ENCODE measurements at places on chromosomes 12 and 14.

DNA sequence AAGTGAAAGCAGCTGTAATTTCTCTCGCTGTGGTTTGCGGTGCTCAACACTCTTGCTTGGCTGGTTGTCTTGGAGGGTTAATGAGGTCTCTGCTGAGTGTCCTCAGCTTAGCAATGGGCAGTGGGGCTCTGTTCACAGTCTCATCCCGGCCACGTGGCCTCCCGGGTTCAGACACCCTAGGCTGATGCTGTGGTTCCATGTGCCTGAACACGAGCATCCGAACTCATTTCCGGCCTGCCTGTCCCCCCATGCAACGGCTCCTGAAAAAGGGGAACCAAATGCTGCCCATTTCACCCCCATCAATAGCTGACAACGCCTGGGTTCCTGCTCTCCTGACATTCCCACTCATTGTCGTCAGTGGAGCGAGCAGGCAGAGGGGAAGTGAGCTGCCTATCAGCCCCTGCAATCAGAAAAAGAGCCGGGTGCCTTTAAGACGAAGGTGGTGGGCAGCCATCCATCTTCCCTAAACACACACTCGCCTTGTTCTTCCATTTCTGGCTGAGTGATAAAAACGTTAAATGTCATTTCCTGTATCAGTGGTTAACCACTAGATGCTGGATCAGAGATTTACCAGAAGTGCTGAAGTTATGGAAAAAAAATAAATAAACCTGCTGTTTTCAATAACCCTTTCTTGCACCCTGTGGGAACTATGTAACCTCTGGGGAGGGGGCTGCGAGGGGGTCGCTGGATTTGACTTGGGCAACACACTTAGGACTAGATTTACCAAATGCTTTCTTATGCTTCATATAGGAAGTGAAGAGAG, 60.3 kb upstream of the BCL2L14 start:
- DNase-seq: peak; percentile 62

DNA sequence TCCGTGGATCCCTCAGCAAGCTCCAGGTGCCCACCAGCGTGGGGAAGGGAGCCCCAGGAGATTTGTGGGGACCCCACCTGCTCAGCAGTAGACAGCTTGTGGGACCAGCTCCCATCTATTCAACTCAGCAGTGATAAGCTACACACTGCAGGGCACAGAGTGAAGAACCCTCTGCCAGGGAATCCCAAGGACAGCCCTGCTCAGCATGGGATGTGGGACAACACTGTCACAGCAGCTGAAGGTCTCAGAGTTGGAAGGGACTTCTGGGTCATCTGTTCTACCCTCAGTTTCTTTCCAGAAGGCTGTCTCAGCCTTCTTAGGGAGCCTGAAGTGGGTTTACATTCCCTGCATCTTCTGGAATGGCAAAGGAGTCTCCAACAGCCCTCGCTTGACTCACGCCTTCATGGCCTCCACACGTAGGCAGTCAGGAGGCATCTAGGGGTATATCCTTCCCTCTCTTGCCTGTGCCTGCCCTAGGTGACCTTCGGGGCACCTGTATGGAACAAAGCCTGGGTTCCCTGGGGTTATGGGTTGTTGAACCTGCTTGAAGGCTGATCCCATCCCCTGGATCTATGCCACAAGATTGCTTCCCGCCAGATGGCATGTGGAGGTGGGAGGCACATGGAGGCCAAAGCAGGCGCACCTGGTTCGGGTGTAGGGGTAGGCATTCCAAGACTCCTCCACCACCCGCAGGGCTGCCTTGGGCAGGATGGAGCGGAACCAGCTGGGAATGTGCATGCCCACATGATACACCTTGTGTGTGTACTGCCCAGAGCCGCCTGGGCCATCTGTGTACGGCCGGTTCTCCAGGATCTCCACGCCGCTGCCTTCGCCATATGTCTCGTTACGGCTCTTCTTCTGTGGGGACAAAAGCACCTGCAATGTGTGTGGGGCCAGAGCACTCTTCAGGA, 33.0 kb downstream of the ARL6IP4 start:
- DNase-seq: no peak

- no peak for DNase-seq
Measured at GRCh38 chr12:52452101-52452500, at the start of gene KRT6B. Gene KRT6B (minus strand): TSS chr12:52452146. CDS start chr12:52452078, 68 bp downstream.

DNA sequence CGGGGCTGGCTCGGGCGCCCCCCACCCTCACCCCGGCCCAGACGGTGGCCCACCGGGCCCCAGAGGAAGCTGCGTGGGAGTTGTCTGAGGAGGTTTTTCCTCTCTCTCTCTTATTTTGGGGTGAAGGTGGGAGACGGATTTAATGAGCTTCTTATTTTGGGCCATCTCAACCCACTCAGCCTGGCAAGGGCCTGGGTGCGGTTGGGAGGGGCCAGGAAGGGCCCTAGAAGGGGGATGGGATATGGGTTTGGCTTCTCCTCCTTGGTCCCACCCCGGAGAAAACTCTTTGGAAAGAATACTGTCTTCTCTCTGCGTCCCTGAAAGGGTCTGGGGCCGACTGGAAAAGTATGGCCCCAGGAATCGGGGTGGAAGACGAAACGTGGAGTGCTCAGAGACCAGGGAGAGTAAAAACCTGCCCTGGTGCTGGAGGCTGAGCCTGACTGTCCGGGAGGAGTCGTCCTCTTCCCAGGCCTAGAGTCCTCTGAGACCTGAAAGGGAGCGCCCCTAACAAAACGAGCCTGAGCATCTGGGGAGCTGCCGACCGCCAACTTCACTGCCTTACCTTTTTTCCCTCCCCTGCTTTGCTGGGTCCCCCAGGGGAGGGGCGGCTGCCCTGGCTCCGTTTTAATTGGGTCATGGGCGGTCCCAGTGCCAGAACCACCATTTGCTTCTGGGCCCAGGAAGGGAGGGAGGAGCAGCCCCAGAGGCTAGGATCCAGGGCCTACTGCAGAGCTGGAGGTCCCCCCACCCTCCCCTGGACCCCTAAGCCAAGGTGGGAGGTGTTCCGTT, 1.6 kb downstream of the MMP14 start:
- DNase-seq: no peak

DNA sequence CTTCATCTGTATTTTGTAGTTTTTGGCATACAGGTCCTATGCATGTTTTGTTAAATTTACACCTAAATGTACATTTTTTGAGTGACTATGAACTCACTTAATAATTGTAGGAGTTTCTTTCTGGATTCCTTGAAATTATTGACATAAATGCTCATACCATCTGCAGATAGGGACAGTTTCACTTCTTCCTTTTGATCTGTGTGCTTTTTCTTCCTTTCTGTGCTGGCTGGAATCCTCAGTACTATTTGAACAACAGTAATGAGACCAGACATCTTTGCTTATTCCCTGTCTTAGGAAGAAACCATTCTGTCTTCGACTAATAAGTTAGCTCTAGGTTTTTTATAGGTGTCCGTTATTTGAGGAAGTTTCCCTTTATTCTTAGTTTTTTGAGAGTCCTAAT, 110.3 kb downstream of the ADGRD1 start:
- DNase-seq: no peak

- no peak for DNase-seq
Measured at GRCh38 chr14:36950812-36951211, 221.6 kb downstream of the SLC25A21 start.

- DNase-seq: no peak
Measured at GRCh38 chr12:5789469-5789968, 155.5 kb downstream of the ANO2 start.

DNA sequence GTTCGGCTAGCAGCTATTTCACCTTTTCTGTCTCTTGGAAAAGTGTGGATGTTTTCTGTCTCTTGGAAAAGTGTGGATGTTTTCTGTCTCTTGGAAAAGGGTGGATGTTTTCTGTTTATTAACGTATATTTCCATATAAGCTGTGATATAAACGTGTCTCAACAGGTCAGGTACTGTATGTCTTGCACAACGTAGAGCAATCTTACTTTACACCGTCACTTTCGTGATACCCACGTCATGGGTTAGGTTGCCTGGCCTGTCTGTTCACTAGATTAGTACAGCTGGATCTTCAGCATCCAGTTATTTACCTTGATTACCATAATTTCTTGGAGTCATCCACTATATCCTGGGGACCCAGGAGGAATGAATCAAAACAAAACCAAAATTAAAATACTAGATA, 14.1 kb downstream of the CLEC7A start:
- no peak for DNase-seq

All from activated CD4-positive, alpha-beta T cell treated with anti-CD3 and anti-CD28 coated beads for 4 hours (primary cell).